ENCODE measurements at places on chromosomes 2 and 18. TPM values are rescaled to one million over a fixed set of nuclear protein-coding genes. Genes with fewer than 3 reads are reported as not detected.

- DNase-seq, result no peak
- peak overlapping the region; percentile 40 for H3K27ac ChIP-seq
- no peak overlapping the region for H3K4me3 ChIP-seq
- H3K4me1 ChIP-seq, result peaks cover 30% of the 10 kb centered on the region
- H3K36me3 ChIP-seq, result peaks cover 18% of the 10 kb centered on the region
- H3K27me3 ChIP-seq, result peaks cover 14% of the 10 kb centered on the region
Measured at GRCh38 chr2:236045251-236046235, 122.6 kb downstream of the GBX2 start.

DNA sequence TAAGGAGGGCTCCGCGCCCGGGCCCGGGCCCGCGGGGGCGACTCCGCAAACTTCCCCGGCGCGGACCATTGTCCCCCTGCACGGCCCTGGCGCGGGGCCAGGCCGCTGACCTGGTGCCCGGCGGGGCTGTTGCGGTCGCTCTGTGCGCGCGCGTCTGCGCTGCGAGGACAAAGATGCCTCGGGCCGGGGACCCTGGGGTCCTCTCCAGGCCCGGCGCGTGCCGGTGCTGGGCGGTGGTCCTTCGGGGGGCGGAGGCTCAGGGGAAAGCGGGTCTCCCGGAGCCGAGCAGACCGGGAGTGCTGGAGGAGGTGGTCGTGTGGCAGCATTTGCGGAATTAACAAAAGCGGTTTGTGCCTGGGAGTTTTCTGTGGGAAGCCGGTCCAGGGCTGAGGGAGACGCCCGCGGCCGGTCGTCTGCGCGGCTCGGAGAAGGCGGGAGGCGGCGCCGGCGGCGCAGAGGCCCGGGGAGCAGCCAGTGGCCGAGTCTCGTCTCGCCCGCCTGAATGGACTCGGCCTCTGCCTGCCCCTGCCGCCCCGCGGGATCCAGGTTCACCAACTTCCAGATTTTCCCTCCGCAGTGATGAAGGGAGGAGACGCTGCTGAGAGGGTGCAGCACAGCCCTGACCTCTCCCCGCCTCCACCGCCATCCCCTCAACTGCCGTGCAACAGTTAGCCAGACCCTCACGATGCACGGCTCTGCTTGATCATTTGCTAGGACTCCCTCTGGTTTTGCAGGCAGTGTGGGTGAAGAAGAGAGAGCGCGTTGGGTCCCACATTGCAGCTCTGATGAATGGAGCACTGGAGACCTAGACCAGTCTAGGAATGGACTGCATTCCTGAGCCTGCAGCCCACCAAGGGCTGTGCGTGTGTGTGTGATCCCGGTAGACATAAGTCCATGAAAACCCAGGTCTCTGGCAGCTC is 705 bp downstream of the EFR3B start:
- peak overlapping the region; percentile 59 for H3K27ac ChIP-seq
- peak overlapping the region; percentile 94 for H3K4me3 ChIP-seq
- peaks cover 20% of the 10 kb centered on the region for H3K27me3 ChIP-seq

Gene EPG5
- 36.6 TPM for total RNA-seq

Gene TXNDC2
- total RNA-seq, result not detected

DNA sequence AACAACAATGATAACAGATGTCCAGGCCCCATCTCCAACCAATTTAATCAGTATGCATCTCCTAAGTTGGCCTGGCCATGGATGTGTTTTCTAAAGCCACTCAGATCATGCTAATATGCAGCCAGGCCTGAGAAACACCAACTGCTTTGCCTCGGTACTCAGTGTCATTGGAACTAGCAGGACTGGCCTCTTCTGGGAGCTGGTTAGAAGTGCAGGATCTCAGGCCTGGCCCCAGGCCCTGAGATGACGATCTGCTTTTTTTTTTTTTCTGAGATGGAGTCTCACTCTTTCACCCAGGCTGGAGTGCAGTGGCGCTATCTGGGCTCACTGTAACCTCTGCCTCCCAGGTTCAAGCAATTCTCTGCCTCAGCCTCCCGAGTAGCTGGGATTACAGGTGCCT is 69.1 kb downstream of the IRS1 start:
- no peak overlapping the region for H3K4me3 ChIP-seq
- DNase-seq, result no peak
- peak overlapping the region; percentile 22 for H3K27ac ChIP-seq

DNA sequence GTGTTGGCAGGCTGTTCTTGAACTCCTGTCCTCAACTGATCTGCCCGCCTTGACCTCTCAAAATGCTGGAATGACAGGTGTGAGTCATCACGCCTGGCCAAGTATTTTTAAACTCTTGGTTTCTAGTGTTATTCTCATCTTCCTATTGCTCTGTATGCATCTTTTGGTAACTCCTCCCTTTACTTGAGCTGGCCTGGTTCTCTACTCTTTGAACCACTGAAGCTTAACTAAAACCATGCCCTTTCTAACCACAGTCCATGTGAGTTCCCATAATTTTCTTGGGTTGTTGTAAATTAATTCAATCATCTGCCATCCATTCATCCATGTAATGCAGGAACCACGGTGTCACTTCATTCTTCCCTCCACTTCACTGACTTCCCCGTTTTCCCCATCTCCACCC is 1131.3 kb downstream of the DPP10 start:
- peak overlapping the region; percentile 92 for H3K27ac ChIP-seq
- peak overlapping the region; percentile 74 for H3K4me3 ChIP-seq
- H3K27me3 ChIP-seq, result peaks cover 4% of the 10 kb centered on the region
- H3K4me1 ChIP-seq, result peaks cover 23% of the 10 kb centered on the region
- H3K36me3 ChIP-seq, result peaks cover 10% of the 10 kb centered on the region
- DNase-seq, result no peak

Data from glutamatergic neuron (in vitro differentiated cells).